ENCODE measurements at places on chromosomes 5 and 9. TPM values are rescaled to one million over a fixed set of nuclear protein-coding genes. Genes with fewer than 3 reads are reported as not detected.

Gene SLC6A18
- total RNA-seq = not detected

Gene PNPLA7
- 3.8 TPM for total RNA-seq

Gene SLC23A1
- not detected for total RNA-seq

- no peak for DNase-seq
These were observed 24.5 kb downstream of the POLK start for GRCh38 chr5:75536147-75536546.

DNA sequence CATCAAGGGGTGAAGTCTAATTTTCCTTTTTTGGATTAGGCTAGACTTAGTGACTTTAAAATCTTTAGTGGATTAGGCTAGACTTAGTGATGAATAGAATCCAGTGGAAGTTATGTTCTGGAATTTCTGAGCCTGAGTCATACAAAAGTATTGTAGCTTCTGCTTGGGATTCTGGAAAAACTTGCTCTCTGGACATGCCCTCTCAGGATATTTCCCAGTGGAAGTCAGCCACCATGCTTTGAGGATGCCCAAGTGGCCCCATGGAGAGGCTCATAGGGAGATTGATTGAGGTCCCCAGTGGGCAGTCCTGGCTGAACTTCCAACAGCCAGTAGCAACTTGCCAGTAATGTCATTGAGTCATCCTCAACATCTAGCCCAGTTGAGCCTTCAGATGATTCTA lies 112.4 kb upstream of the PRLR start:
- no peak for DNase-seq

- no peak for DNase-seq
These were observed 108.6 kb upstream of the SPOCK1 start for GRCh38 chr5:137607771-137608170.

GRCh38 chr5:62606878-62607277 lies 28.3 kb downstream of the LRRC70 start:
- DNase-seq = no peak

GRCh38 chr9:34386656-34387055 lies 10.0 kb upstream of the MYORG start:
- no peak for DNase-seq

DNA sequence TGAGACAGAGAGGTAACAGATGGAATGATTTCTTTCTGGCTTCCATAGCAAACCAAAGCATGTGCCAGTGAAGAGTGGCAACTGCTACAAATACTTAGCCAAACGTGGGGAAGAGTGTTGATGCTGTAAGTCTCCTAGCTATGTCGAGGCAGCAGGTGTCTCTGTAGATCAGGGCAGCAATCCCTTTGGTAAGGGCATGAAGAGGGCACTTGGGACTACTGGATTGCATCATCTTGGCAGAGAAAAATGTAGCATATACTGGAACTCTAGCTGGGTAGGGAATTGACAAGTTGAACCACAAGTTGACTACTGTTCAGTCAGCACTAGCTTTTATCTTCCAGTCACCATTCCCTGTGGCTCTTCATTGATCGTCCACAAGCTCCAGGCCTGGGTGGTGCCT lies 75.8 kb downstream of the GHR start:
- no peak for DNase-seq

DNA sequence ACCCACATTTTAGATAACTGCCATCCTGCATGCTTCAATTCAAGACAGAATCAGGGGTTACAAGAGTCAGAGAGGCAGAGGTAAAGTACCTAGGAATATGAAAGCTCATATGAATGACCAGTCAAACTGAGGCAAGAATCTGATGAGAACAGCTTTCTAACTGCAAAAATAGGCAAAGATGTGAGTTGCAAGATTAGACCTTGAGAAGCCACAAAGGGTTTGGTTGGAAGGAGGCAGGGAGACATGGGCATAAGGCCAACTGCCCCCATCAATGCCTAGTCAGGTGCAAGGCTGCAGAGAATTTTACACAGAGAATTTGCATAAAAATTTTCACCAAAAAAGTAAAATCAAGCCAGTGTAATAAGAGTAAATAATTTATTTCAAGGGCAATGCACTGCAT lies 12.8 kb downstream of the FAM114A2 start:
- DNase-seq = no peak
